ENCODE measurements at places on chromosomes 16 and 17.

GRCh38 chr17:57881143-57881542, 31.3 kb upstream of the MRPS23 start:
- no peak for DNase-seq

DNA sequence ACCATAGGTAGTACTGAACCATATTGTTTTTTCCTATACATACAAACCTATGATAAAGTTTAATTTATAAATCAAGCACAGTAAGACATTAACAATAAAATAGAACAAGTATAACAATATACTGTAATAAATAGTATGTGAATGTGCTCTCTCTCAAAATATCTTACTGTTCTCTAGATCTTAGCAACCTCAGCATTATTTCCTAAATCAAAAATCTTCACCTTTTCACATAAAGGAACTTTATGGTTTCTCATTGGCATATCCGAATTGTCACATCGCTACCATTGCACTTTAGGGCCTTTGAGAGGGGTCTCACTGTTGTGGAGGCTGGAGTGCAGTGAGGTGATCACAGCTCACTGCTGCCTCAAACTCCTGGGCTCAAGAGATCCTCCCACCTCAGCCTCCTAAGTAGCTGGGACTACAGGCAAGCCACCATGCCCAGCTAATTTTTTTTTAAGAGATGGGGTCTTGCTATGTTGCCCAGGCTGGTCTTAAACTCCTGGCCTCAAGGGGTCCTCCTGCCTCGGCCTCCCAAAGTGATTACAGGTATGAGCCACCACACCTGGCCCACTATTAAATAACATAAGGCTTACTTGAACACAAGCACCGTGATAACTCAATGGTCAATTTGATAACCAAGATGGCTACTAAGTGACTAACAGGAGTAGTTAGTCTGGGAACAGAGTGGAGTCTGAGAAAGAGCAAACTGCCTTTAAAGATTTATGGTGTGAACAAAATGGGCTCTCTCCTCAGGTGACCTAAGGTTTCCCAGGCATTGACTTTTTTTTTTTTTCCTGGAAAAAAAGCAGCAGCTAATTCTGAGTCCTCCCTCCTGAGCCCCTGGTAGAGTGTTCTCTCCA, 2.9 kb upstream of the TMEM97 start:
- DNase-seq = no peak

DNA sequence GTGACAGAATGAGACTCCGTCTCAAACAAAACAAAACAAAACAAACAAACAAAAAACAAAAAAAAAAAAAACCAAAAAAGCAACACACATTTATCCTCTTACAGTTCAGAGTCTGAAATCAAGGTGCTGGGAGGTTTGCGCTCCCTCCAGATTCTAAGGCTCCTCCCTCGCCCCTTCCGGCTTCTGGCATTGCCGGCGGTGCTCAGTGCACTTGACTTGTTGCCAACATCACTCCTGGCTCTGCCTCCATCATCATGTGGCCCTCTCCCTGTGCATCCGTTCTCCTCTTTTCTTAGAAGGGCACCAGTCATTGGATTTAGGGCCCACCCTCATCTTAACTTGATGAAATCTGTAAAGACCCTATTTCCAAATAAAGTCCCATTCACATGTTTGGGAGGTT, 73.8 kb downstream of the RBFOX3 start:
- DNase-seq = no peak

DNA sequence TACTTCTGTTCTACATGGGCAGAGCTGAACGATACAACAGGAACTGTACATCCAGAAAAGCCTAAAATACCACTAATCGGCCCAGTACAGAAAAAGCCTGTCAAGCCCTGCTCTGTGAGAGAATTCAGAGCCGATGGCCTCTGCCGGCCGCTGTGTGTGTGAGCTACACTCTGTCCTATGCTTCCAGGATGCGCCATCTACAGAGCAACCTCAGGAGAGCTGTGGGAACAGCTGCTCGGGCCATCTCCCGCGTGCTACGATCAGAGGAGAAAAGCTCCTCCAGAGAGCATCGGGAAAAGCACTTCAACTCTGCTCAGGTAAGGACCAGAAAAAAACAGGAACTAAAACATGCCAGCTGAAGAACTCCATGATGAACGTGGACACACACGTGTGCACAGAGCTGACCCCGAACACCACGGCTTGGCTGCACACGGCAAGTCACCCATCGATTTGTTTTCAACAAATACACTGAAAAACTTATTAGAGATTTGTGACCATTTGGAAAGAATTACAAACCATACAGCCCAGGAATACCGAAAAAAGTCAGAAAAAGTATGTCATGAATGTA, 115.9 kb downstream of the ANKRD11 start:
- no peak for DNase-seq

GRCh38 chr16:26386096-26386495, 680.6 kb upstream of the C16orf82 start:
- no peak for DNase-seq

DNA sequence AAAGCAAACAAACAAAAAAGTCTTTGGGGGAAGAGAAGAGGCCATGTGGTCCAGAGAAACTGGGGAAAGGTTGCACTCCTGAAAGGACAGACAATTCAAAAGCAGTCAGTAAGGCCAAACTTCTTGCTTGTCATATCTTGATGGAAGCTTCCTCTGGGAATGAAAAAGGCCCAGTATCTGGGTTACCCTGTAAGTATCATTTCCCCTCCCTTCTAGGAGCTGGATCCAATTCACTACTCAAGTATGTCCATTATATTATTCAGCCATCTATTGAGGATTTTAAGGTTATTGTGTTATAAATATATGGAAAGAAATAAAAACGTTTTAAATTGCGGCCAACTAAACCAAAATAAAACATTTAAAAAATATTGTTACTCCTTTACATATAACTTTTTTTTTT, 26.0 kb upstream of the MON1B start:
- DNase-seq = no peak

DNA sequence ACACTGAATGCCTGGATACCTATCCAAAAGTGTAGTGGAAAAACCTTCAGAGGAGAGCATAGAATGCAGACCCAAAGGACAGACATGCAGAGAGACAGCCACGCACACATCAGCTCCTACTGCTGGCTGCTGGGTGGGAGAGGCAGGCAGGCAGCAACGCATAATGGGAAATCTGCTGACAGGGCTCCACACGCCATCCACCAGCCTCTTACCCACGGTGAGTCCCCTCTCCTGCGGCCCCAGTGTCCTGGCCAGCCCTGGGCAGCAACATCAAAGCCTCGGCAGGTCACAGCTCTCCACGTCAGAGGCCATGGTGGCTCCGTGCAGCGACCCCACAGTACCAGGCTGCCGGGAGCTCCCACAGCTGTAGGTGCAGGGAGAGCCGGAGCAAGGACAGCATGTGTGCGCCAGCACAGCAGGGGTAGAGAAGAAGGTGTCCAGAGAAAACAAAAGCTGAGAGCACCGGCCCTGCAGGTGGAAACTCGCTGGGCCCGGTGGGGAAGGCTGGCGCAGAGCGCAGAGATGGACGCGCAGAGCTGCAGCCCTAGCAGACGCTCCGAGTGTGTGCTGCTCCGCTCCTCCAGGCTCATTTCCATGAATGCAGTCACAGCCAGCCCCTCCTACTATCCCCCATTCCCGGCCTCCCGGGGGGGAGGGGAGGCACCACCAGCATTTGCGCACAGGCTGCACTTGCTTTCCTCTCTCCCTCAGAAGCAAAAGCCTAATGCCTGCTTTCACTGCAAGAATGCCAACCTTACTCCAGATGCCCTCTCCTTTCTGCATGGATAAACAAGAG, 58.9 kb downstream of the CYTH1 start:
- DNase-seq = no peak

GRCh38 chr16:79754501-79754900, 154.0 kb upstream of the MAF start:
- DNase-seq = no peak

DNA sequence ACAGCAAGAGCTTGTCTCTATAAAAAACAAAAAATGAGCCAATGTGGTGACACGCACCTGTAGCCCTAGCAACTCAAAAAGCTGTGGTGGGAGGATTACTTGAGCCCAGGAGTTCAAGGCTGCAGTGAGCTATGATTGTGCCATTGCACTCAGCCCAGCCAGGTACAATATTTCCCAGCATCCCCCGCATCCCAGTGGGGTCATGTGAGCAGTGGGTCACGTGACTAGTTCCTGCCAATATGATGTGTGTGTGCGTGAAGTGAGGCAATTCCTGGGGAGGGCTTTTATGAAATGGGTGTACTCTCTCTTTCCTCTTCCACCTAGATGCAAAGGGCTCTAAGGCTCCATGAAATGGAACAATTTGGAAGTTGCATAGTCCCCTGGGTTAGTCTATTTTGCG, 81.3 kb downstream of the GSG1L start:
- no peak for DNase-seq

All from T-helper 2 cell (primary cell).